ENCODE measurements at places on chromosomes 1 and 21.

DNA sequence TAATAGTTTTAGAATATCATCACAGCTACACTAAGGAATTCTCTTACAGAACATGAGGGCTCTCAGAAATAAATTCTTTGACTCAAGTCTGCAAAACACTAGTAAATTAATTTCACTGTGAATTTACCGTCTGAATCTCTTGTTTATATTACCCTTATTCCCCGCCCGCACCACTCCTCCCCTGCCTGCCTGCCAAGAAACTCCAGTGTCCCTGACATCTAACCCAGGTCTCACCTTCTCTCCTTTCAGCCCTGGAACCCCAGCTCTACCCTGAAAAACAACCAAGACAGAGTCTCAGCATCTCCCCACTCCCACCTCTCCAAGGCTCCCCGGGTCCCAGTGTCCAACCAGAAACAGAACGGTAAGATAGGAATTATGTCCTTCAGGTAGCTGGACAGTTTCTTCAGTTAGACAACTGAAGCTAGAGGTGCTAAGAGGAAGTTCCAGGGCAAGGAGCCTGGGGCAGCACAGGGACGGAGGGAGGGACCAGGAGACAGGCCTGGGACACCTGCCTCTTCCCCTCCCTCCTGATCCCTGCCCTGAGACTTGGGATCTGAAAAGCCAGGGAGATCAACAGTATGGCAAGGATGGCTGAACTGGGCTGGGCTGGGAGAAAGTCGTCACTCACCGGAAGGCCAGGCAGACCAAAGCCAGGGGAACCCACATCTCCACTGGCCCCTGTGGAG lies 15.4 kb downstream of the COL16A1 start:
- DNase-seq: no peak

DNA sequence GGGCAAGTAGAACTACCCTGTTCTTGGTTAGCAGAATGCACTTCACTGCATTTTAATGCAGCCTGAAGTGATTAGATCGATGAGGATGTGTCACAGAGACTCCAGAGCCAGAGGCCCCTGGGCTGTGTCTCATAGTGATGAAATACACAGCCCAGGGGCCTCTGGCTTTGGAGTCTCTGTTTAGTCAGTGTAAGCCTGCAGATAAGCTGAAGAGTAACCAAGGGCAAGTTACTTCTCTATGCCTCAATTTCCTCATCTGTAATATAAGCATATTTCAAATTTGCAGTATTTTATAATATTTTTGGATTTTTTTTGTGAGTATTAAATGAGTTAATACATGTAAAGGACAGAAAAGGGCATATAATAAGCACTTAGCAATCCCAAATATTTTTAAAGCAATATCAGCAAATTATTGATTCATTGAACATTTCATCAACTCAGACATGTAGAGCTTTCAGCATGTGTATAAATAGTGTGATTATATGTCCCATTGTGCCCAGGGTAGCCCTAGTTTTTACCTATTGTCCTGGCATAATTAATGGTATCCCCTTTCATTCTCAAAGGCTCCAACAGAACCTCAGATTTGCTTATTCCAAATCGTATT lies 23.6 kb upstream of the APOBEC4 start:
- no peak for DNase-seq

GRCh38 chr1:67213164-67213563 lies 46.9 kb downstream of the IL23R start:
- no peak for DNase-seq

GRCh38 chr1:2934156-2934540 lies 87.1 kb upstream of the ACTRT2 start:
- no peak for DNase-seq

DNA sequence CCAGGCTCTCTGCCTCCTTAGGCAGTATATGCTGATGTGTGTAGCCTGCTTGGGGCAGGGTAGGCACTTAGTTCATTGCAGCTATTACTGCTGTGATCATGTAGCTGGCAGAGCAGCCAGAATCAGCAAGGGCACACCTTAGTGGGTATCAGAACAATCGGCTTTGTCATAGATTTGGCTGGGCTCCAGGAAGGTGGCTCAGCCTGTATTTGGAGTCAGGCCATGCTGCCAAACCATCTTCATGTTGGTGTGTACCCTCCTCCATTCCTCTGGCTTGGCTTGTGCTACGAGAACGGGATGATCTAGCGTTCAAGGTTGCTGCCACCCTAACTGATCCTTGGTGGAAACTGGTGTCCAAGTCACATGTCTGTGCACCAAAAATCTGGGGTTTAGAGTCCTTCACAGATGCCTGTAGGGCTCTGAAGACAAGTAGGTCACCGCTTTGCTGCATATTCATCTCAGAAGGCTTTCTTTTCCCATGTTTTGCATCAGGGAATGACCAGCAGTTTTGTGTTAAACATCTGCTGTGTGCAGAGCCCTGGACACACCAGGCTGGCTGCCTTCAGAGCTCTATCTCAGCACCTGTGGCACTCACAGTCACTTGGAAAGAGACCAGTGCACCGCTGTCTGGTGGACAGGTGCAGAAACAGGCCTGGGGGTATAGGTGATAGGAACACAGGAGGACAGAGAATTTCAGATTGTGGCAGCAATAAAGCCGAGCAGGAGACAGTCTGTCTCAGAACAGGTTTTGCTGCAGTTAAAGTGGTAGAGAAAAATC lies 23.7 kb downstream of the VANGL1 start:
- no peak for DNase-seq

- DNase-seq: no peak
Observed at GRCh38 chr1:198168227-198168626, 11.4 kb downstream of the NEK7 start.

DNA sequence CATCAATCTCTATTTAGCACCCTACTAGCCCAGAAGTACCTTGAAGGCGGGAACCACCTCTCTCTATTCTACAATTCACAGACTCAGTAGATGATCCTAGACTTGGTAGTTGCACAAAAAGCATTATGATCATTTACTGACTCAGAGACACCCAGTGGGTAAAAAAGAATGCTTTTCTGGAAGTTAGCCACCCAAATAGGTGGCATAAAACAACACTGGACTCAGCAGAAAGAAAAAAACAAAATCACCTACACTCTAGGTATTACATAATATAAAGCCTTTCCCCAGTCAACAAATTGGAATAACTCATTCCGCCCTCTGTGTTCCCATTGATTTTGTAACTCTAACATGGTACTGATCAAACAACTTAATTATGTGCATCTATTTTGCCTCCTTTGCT lies 126.3 kb downstream of the PTPN14 start:
- DNase-seq: no peak

- DNase-seq: no peak
Observed at GRCh38 chr1:48107516-48107915, 110.3 kb upstream of the TRABD2B start.

DNA sequence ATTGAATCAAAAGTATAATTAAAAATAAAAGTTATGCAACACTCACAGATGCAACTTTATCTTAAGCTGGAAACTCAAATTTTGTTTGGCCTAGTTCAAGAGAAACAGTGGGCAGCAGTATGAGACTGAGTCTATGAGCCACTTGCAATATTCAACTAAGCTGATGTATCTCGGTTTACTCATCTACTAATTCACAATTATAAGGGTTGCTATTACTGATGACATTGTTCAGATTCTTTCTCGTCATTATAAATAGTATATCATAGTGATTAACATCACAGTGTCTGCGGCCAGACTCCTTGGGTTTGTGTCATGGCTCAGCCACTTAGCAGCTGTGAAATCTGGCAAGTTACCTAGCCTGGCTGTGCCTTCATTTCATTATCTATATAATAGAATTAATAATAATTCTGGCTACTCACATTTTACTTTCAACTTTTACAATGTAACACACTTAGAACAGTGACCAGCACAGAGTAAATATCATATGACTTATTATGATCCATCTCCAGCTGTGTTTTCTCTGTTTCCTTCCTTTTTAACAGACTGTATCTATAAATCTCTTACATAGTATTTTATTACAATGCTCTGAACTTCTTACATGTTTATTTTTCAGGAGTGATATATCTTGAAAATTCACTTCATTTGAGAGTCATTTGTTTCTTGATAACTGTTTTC lies 194.3 kb upstream of the RGS18 start:
- DNase-seq: no peak

- DNase-seq: no peak
Observed at GRCh38 chr1:214637125-214637524, 34.1 kb downstream of the CENPF start.

- no peak for DNase-seq
Observed at GRCh38 chr1:172900376-172900997, 150.3 kb downstream of the TNFSF18 start.

GRCh38 chr1:214615871-214616270 lies 12.9 kb downstream of the CENPF start:
- DNase-seq: no peak

- no peak for DNase-seq
Observed at GRCh38 chr1:62688687-62689085, 500 bp upstream of the DOCK7 start.

DNA sequence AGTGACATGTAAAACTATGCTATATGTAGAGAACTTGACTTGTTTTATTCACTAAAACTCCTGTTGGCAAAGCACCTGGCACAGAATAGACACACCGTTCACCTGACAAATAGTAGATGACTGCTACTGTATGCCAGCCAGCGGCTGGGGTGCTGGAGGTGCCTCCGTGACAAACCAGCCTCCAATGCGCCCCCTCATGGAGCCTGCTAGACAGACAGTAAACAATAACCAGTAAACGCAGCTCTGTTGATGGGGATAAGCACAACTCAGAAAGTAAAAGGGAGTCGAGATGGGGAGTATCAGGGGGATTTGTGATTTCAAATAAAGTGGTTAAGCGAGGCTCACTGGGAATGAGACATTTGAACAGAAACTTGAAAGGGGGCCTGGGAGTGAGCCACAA lies 107.2 kb downstream of the PRDM2 start:
- no peak for DNase-seq

- DNase-seq: peak; percentile 70
Observed at GRCh38 chr1:108646648-108647269, 14.1 kb downstream of the HENMT1 start.

DNA sequence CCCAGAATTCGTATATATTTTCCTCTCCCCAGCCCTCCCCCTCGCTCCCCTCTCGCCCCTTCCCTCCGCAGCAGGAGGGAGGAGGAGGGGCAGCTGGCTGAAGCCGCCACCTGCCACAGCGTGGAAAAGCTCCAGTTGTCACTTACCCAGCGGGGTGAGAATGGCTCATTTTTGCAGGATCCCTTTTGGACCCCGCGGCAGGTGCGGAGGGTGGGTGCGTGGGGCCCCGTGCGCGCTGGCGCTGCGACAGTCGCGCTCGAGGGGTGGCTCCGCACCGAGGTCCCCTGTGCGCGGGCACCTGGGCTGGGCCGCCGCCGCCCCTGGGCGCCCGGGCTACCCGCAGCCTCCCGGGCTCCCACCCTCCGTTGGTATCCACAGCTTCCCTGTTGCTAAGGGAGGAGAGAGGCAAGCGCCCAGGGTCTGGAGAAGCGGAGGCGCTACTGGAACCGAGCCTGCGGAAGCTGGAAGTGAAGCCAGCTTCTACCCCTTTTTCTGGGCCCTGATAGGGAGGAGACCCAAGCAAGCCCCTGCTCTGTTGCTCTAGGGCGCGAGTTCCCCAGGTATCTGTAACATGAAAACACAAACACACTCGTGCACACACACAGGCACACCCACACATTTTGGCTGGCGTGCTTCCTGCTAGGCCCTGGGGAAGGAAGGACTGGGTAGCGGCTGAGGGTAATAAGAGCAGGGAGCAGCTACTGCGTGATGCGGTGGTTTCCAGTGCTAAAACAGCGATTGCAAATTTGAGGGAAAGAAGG lies at the start of gene ERICH3:
ERICH3 (minus strand) TSS at position 442 of the 761 bp plus-strand sequence; CDS start at position 169, 273 bp downstream.
- DNase-seq: no peak

GRCh38 chr1:147641291-147641690 lies 29.0 kb downstream of the ACP6 start:
- no peak for DNase-seq

DNA sequence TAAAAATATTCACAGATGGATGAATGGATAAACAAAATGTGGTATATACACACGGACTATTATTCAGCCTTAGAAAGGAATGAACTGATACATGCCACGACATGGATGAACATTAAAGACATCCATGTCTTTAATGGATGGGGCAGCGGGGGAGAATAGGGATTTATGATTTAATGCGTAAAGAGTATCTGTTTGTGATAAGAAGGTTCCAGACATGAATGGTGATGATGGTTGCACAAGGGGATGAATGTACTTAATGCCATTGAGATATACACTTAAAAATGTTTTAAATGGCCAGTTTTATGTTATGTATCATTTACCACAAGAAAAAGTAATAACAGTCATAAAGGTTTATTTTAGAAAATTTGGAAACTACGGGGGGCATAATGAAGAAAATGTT lies 108.6 kb upstream of the WLS start:
- no peak for DNase-seq

DNA sequence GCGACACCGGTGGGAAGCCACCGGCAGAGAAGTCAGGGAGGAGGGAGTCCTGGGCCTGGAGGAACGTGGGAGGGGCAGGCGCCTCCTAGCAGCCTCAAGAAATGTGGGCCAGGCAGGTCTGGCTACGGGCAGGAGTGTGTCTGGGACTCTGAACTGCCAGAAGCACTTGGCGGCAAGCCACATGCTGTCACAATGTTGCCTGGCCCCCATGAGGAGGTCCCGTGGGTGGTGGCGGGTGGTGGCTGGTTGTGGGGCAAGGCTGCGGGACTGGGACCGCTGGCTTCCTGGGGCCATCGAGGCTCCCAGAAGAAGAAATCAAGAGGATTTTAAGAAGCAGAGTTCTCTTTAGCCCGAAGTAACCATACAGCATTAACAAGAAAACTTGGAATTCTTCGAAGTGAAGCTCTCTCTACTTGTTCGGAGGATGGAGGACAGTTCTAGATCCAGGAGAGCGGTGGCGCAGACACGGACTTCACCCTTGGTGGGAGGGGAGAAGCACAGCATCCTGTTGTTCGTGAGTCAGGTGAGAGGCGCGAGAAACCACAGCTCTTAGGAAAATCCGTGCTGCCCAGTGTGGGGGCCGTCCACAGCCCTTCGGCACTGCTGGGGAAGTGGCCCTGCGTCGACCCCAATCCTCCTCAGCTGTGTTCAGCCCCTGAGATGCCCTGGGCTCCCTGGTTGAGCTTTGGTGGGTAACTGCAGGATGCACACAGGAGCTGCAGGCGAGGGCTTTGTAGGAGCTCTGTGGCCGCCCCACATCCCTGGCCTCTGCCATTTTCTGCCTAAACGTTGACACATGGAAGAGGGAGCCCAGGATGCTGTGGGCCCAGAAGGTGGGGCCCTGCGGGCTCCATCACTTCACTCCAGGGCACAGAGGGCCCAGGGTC lies 12.4 kb downstream of the SKI start:
- DNase-seq: no peak

- DNase-seq: no peak
Observed at GRCh38 chr1:118023199-118023598, 93.7 kb downstream of the WDR3 start.

DNA sequence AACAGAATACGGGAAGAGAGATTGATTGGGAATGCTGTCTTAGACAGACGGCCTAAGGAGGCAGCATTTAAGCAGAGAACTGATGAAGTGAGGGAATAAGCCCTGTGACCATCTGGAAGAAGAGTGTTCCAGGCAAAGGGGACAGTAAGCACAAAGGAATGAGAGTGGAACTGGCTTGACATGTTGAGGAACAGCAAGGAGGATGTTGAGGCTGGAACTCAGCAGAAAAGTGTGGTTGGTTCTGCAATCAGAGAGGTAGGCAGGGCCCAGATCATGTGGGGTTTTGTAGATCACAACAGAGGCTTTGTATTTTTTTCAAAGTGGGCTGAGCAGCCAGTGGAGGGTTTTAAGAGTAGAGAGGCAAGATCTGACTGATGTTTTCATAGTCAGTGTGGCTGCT lies 157.4 kb downstream of the DNM3 start:
- DNase-seq: no peak

- no peak for DNase-seq
Observed at GRCh38 chr1:111846842-111847241, 91.1 kb downstream of the DDX20 start.

- no peak for DNase-seq
Observed at GRCh38 chr1:119735217-119735616, 23.5 kb downstream of the PHGDH start.
